ENCODE measurements at places on chromosomes 5 and 9.

DNA sequence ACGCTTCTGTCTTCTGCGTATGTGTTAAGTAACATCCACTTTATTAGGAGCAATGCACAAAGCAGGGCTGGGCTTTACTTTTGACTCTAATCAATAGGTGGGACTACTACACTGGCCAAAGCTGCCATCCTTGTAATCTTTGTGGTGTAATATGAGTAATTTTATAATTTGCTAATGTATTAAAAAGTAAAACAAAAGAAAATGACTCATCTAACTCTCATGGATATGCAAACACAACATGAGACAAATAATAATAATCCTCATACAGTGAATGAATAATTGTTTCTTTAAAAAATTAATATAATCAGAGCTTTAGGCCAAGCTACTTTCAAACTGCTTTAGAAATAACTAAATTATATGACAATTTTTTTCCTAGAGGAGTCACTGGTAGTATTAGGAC, 90.7 kb downstream of the NR3C1 start:
- DNase-seq: no peak

GRCh38 chr5:55427157-55427556, 107.6 kb downstream of the PLPP1 start:
- DNase-seq: peak; percentile 28

GRCh38 chr9:125750627-125751011, 3.4 kb downstream of the PBX3 start:
- DNase-seq: peak; percentile 28

- DNase-seq: no peak
Observed at GRCh38 chr5:78671609-78672008, 23.0 kb upstream of the LHFPL2 start.

GRCh38 chr5:2199697-2200096, 317.0 kb upstream of the IRX4 start:
- DNase-seq: no peak

GRCh38 chr5:54285686-54286085, 24.7 kb downstream of the ARL15 start:
- no peak for DNase-seq

DNA sequence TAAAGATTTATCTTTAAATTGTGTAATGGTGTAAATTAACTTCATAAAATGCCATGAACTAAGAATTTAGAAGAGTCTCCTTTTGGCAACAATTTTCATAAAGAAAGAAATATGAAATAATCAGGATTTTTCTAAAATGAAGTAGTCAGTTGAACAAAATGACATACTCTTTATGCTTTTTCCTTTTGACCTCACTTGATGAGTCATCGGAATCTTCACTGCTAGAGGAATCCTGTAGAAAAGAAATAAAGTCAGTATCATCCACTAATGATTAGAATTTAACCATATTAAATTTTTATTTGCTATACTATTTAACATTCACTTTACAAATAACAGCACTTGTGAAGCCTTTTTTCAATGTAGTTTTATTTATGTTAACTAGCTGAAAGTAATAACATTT, 26.1 kb downstream of the CHD1 start:
- no peak for DNase-seq

GRCh38 chr5:73300337-73301207, 127.6 kb downstream of the TMEM174 start:
- no peak for DNase-seq

GRCh38 chr5:168356171-168356570, 64.7 kb downstream of the WWC1 start:
- DNase-seq: no peak

GRCh38 chr9:107665057-107665456, 175.5 kb upstream of the KLF4 start:
- DNase-seq: no peak

DNA sequence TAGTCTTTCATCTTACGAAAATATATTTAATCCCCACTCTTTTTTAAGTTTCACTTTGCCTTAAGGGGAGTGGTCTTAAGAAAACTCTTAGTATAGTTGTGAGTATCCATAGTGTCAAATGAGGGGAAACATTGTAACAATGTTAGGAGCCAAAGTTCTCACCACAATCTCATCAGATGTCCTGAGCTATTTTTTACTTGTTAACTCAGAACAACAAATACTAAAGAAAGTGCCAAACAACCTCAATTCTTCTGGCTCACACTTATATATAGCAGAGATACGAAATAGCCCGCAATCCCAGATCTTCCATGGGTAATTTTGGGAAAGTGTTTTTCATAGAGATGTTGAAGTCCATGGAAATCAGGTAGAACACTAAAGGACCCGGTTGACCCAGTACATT, 194.0 kb upstream of the DMRT1 start:
- DNase-seq: no peak

GRCh38 chr9:132969783-132970182, 8.7 kb upstream of the GFI1B start:
- no peak for DNase-seq

DNA sequence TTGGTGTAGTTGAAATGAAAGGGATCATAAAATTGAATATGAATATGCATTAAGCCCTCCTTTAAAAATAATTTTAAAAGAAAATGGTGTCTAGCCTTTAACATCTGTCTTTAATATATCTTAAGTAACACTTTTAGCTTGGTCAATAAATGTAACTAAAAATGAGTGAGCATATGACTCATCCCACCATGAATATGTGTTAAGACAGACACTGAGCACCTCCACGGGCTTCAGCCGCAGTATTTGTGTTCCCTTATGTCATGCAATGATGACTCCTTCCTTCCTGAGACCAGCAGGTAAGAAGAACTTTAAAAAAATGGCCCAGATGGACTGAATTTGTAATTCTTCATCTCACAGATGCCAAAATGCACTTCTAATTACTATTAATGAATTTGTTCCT, 563.2 kb downstream of the NR2F1-AS1 start:
- no peak for DNase-seq

DNA sequence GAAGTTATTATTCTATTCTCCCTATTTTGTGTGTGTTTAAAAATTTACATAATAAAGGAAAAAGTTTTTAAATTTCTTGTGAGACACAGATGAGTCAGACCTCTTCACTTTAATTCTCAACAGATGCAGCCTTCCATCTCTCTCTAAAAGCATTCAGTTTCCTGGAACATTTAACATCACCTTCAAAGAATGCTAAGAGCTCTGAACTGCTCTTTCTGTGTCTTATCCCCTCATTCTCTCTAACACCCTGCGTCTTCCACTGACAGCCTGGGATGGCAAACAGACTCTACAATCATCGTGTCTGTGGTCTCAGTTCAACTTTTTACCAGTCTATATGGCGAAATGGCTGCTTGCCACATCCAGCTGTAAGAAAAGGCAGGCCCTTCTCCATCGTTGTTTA, 173.0 kb downstream of the HINT1 start:
- no peak for DNase-seq

- no peak for DNase-seq
Observed at GRCh38 chr9:131562032-131562959, 17.0 kb downstream of the PRRT1B start.

DNA sequence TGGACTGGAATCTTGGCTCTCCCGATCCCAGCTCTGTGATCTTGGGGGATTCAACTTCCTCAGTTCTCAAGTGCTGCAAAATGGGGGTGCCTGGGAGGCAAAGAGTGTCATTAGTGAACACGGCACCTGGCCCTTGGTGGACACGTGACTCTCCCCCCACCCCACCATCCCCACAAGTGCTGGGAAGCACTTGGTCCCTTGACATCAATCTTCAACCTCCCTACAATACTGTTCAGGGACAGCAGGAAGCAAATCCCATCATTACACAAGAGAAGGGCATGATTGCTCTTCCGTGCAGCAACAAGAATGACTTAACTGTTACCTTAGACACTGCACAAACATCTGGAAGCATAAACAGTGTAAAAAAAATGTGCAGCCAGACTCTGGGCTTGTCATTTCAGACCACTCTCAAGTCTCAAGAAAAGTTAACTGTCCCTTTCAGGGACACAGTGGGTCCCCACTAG, 61.4 kb downstream of the PSMB7 start:
- DNase-seq: no peak

GRCh38 chr5:31993165-31993961, 180.8 kb downstream of the GOLPH3 start:
- DNase-seq: no peak

GRCh38 chr5:139579-140442, 47.8 kb downstream of the PLEKHG4B start:
- DNase-seq: no peak

GRCh38 chr5:68441309-68442073, 225.9 kb downstream of the PIK3R1 start:
- DNase-seq: no peak

DNA sequence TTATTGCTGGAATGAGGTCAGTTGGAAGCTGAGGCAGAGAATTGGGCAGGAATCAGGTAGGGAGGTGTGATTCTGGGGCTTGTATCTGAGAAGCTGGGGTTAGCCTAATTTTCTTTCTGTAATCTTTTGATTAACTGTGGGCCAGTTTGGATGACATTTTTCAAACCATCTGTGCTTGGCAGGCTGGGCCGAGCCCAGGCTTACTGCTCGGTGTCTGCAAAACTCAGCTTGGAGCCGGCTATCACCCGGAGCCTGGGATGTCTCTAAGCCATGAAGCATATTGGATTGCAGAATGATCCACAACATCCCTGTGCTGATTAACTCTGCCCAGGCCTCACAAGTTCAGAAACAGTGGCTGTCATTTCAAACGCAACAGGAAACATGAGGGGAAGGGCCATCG, 26.5 kb downstream of the KCNMB1 start:
- no peak for DNase-seq

- no peak for DNase-seq
Observed at GRCh38 chr5:133714161-133714915, 102.0 kb upstream of the FSTL4 start.

DNA sequence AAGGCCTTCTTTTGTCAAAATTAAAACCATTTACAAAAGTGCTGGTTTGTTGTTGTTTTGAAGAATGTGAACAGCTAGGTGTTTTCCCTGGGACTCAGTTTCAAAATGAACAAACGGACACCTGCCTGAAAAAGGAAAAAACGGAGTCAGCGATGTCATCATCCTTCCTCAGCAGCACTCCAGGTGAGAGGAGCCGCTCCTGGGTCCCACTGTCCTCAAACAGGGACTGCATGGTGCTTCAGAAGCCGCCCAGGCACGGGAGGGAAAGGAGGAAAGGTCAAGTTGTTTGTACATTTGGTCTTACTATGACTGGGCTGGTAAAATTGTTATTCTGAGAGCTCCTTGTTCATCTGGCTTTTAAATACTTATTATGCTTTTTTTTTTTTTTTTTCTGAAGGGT, 69.0 kb upstream of the ZSWIM6 start:
- DNase-seq: no peak

DNA sequence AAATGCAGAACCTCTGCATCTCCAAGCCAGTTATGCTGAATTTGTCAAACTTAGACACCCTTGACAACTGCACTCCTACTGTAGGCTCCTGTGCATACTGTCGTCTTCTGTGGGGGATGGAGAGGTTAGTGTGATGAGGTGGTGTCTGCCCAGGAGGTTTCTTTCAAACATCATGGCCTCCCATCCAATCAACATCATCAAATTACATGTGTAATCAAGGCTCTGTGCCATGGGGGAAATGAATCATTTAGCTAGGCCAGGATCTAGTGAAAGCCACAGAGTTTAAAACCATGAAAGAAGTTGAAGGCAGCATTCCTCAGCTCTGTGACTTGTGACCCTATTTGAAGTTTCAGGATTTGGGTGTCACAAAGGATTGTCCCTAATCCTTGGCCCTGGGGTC, 240.6 kb downstream of the MARCHF11 start:
- no peak for DNase-seq

DNA sequence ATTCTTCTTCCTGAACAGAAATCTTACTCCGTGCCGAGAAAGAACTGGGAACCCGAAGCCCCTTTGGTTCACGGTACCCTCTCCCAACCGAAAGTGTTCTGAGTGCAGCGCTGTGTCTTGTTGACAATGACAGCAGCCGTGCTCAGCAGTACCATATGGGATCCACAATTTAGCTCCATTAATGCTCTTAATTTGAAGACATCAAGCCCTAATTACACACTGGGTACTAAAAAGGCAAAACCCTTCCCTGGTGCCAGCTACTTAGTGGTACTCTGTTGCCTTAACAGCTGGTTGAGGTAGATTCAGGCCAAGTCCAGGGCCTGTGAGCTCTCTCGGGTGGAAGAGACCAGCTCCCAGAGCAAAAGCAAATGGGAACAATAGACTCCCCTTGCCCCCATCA, 24.5 kb downstream of the DDX31 start:
- no peak for DNase-seq

DNA sequence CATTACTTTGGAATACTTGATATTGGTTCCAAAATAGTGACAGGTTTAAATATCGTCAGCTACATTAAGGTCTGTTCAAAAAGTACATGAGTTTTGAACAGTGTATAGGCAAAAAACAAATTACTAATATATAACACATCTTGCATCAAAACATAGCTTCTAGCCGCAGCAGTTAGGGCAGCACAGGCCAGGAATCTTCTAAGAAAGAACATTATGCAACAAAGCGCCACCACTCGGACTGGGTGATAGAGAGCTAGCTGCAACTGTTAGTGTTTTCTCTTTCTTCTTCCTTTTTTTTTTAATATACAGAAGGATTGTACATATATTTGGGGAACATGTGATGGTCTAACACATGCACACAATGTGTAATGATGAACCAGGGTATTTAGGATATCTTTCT, 504.5 kb downstream of the NR2F1-AS1 start:
- no peak for DNase-seq

GRCh38 chr5:157764531-157764930, 21.0 kb downstream of the LSM11 start:
- no peak for DNase-seq

DNA sequence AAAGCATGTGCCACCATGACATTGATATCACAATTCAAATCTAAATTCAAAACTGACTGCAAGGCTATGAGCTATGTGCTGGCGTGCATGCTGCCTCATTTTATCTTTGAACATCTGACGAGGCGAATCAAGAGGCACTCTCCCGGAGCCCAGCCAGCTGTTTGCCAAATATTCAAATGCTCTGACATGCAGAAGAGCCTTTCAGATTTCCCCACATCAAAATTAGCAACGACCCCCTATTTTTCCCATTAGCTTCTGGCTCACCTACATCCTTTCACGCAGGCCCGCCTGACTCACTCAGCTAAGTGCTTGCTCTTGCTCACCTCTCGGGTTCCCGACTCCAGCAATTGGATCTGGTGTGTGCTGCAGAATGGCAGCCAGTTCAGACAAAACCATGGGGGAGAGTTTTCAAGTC, 159.0 kb downstream of the NR2F1-AS1 start:
- no peak for DNase-seq

GRCh38 chr5:43115968-43116367, 4.7 kb upstream of the ZNF131 start:
- no peak for DNase-seq

DNA sequence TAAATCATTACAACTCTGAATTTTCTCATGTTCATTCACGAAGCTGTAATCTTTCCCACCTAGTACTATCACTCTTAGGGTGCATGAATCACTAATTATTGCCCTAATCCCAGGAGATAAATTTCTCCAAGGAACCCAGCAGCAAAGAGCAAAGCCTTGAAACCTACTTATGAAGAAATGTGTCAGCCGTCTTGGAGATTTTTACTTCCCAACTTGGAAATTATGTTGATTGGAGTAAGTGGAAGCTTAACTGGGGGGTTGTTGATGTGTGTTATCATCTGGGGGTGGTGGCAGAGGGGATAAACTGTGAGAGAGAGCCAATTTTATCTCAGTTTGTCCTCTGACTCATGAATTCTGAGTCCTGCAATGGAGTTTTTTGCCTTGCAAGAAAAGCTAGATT, 440.5 kb upstream of the WWC1 start:
- DNase-seq: no peak

- DNase-seq: no peak
Observed at GRCh38 chr9:117104716-117105495, 310.0 kb downstream of the ASTN2 start.

- no peak for DNase-seq
Observed at GRCh38 chr5:82833277-82833676, 243.9 kb downstream of the TMEM167A start.

- DNase-seq: no peak
Observed at GRCh38 chr5:1661831-1662558, 137.6 kb downstream of the MRPL36 start.

Measured in NCI-H345 (cell line).